ENCODE measurements at places on chromosomes 5 and 9.

DNA sequence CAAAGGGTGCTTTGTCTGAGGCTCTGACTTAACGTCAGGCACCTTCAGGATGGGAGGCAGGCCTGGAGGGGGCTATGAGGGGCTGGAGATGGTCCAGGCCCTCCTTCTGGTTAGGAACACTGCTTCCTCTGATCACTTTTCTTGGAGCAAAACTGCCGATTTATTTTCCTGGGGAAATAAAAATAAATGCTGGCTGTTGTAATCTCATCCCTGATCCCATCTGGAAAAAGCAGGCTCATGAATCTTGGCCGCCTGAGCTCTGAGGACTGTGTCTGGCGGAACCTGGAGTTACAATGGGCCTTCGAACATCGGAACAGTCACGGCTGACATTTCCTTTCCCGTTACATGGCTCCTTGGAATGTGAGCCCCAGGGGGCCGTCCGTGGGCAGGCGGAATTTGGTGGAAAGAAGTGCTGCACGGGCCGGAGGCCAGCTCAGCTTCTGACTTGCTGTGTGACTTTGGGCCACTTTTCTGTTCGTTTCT lies 157.8 kb downstream of the RGS3 start:
- no peak for DNase-seq

GRCh38 chr5:167406513-167406912 lies 884.9 kb upstream of the WWC1 start:
- no peak for DNase-seq

- DNase-seq = no peak
These were observed 48.3 kb upstream of the EGFL7 start for GRCh38 chr9:136614372-136614922.

DNA sequence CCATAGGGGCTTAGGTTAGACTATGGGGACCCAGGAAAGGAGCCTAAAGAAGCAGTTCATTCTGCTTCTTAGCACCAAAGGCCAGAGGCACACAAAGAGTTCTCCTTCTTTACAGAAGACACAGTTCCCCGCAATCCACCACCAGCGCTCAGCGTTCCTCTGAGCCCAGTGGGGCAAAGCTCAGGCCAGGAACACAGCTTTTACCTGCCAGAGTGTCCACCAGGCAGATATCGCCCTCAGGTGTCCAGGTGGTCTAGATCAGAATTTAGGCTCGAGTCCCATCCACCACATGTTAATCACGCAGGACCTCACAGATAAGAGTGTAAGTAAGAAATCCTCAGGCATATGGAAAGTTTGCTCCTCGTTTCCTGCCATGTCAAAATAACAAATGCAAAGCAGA lies 53.0 kb downstream of the UBE2QL1 start:
- no peak for DNase-seq

Data from GM12892 (cell line).